Neuronal stem cell (in vitro differentiated cells): ENCODE measurements at places on chromosomes 4 and X.

DNA sequence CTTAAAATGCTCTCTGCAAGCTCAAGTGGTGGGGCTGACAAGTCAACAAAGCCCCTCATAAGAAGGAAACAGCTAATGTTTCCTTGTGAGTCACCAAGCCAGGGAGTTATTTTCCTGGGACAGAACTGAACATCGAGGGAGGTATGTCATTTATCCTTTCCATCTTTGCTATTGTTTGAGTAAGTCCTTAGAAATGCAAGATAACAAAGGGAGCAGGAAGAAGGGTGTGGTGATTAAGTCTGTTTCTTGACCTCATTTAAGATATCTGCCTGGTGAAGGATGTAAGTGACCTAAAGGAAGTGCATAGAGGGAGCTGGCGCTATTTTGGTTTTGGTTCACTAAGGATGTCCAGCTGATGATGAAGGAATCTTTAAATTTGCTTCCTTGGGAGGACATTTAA is 39.9 kb downstream of the ATG4A start:
- no peak for DNase-seq

DNA sequence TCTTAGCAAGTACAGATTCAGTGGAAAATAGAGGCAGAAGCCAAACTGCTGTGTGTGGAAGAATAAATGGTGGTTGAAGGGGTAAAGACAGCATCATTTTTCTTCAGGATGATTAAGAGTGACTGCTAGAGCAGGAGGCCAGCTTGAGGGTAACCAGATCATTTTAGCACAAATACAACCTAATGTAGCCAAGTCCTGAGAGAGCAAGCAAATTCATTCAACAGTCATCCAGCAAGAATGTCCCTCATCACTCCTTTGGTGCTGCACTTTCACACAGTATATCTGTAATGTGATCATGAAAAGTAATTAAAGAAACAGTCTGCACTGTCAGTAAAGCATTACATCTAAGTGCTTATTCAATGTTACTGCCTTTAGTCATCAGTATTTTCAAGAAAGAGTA is 44.8 kb downstream of the NPFFR2 start:
- DNase-seq: no peak

- no peak for DNase-seq
These were observed 88.2 kb downstream of the MAOA start for GRCh38 chrX:43744284-43744683.

- no peak for DNase-seq
These were observed 192.5 kb upstream of the TTC29 start for GRCh38 chr4:147138171-147138570.

DNA sequence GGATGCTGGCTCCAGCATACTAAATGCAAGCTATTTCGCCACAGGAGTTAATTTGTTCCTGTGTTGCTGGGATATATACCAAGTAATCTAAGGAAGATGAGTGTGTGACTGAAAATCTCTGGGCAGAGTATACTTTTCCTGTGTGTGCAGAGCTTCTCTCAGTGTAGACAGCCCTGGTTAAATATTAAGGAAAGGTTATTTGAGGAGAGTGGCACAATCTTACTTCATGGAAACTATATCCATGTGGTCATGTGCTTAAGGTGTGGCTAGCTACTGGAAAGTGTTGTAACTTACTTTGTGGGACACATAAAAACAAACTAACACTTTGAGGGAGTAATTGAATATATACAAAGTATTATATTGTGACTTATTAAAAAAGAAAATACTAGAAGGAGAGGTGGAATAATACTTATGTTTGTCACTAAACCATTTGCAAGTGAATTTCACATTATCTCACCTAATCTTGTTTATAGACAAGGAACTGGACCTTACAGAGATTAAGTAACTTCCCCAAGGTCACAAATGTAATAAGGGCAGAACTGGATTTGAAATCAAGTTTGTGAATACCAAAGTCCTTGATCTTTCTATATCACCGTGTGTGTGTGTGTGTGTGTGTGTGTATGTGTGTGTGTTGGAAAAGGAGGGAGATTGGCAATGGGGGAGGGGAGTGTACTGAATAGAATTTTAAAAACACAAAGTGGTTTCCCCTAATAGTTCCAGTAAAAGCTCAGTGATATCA is 408.2 kb upstream of the NR3C2 start:
- DNase-seq: no peak

DNA sequence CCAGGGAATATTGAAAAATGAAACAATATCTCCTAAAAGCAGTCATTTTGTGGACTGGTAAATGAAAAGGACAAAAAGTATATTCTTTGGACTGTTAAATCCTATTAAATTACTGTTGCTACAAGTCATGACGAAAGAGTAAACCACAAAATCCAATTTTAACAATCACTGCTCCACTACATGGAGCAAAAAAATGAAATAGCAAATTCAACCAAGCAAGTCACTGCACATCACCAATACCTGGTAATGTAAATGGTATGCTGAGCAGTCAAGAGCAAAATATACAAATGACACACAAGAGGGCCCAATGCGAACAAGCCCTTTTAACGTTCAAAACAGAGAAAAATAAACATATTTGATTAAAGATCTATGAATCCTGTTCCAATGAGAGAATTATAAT is 126.2 kb downstream of the KLHL13 start:
- DNase-seq: no peak

- DNase-seq: peak; percentile 21
These were observed 453 bp upstream of the PBDC1 start for GRCh38 chrX:76172325-76172893.

GRCh38 chr4:170270628-170271027 is 180.9 kb upstream of the AADAT start:
- DNase-seq: no peak

DNA sequence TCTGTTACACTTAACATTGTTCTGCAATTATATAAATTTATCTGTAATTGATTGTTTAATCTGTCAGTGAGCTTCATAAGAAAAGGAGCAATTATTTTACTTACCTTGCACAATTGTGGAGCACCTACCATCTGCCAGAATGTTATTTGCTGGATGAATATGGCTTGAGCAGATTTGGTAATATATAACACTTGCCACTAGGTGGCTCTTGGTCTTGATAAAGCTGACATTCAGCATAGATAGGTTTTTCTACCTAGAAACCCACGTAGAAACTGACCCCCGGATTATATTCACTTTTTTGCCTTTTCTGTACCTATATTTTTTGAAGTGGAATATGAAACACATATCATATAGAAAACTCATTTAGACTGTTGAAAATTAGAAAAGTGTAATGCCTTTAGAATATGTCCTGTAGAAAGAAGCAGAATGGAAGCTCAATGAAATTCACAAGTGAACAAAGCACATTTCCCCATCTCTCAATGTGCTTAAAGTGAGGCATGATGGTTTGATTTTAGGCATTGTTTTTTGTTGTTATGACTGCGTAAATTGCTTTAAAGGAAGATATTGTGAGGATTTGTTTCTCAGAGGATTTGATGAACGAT is 9.5 kb downstream of the RBPJ start:
- DNase-seq: no peak

DNA sequence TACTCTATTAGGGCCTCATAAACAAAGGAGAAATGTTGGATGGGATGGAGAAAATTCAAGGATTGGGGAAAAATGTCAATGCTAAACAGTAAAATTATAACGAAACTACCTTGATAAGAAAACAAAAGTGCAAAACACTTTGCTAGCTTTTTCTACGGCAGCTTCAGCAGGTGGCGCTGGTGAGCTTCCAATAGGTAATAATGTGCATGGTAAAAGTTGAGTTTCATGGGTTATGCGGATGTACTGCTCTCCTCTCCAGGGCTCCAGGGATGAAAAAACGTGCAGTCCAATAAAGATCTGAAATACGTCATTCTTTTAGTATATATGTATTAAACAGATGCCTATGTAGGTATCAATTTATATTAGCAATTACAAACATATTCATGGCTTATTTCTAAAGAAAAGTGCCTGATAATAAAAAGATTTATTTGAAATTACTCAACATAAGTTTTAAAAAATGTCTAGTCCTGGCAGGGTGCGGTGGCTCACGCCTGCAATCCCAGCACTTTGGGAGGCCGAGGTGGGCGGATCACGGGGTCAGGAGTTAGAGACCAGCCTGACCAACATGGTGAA is 239.6 kb downstream of the GRXCR1 start:
- DNase-seq: peak; percentile 53

DNA sequence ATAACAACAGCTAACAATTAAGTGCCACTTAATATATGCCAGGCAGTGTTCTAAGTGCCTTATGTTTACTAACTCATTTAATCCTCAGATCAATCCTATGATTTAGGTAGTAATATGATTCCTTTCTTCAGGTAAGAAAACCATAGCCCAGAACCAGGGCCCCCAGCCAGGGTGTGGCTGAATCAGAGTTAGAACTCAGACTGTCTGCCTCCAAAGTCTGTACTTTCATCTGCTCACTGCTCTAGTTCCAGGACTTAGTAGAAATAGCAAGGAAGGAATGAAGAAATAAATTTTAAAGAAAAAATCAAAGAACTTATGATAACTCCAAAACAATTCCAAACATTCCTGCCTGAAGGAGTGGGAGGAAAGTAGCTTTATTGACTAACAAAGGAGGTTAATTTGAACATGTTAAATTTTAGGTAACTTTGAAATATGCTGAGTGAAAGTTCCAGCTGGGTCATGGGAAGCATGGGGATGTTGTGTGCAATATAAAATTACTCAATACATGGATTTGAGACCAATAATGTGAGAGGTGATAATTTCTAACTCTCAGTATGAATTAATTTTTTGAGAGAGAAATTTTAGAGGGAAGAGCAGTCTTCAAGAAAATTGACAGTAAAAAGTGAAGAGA is 8.8 kb upstream of the ADH1C start:
- no peak for DNase-seq

GRCh38 chr4:8609406-8609805 is 16.8 kb downstream of the CPZ start:
- DNase-seq: no peak

DNA sequence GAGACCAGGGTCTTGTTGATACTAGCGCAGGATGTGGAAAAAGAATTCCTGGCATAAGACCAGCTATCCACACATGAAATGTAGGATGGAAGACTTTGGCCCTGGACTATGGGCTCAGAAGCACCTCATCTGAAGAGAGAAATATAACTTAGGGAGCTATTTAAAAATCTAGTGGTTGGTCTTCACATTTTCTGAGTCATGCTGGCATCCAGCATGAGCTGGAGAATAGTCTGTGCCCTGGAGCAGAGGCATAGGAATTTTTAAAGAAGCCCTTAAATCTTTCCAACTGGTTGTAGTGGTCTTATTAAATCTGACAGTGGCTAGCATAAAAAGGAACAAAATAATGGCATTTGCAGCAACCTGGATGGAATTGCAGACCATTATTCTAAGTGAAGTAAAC is 86.3 kb downstream of the SMARCA5 start:
- no peak for DNase-seq

DNA sequence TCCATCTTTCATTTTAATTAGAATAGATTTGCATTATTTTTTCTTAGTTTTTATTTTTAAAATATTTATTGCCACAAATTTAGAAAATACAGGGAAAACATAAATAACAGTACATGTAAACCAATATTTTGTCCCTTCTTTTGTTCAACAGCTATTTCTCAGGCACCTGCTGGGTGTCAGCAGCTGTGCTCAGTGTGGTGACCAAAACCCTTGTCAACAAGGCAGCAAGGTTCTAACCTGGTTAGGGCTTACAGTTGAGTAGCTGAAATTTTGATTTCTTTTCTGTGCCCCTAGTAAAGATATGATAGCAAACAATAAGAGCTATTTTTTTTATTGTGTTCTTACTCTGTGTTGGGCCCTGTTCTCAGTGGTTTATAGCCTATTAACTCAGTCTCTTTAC is 128.1 kb downstream of the PTTG2 start:
- DNase-seq: no peak

- no peak for DNase-seq
These were observed 28.3 kb downstream of the ENOPH1 start for GRCh38 chr4:82458729-82459128.

GRCh38 chr4:177131736-177132135 is 177.9 kb upstream of the NEIL3 start:
- DNase-seq: no peak

- DNase-seq: no peak
These were observed 55.2 kb upstream of the SMARCAD1 start for GRCh38 chr4:94152466-94152865.

- DNase-seq: no peak
These were observed 171.3 kb downstream of the UNC5C start for GRCh38 chr4:95377366-95377900.

DNA sequence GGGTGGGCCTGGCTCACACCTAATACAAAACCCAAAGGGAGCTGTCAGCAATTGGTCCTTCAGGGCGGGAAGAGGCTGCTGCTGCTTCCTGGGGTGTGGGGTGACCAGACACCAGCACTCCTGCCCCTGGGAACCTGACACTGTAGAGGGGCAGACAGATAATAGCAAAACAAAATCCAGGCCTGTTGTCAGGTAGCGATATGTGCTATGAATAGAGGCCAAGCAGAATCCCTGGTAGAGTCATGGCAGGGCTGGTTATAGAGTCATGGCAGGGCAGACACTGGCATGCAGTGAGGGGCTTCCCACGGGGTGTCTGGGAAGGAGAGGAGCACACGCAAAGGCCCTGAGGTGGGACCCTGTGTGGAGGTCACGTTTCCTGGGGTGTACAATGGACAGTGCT is 79.6 kb upstream of the PSAPL1 start:
- DNase-seq: no peak

GRCh38 chr4:1723131-1723801 is 1.9 kb downstream of the TACC3 start:
- DNase-seq: no peak

DNA sequence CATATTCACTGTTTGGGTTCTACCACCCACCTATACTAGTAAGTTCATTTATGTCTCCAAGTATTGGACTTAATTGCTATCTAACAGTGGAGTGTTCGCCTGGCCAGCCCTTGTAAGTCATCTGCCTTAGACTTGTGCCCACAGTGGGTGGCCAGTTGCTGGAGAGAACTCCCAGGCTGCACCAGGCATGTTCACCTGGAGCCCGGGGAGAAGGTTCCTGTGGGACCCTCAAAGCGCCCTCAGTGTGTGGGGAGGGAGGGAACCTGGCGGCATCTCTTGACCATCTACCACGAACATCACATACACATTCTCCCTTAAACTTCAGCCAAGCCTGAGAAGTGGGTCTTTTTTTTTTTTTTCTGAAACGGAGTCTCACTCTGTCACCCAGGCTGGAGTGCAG is 138.1 kb downstream of the CPZ start:
- no peak for DNase-seq

GRCh38 chr4:177673985-177674489 is 231.8 kb upstream of the AGA start:
- no peak for DNase-seq

DNA sequence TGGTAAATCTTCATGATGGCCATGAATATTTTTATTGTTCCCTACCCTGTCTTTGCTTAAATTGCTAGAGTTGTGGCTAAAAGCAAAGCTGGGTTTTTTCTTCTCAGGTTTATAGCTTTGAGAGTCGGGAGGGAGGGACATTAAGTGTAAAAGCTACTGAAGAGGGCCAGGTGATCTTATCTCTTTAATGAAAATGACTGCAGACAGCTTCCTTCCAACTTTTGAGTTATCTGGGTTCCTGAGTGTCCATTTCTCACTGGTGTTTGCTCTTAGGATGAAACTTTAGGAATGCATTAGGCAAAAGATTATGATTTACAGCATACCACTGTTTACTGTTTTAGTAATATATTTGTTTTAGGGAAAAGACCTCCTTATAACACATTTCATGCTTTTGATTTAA is 187.7 kb downstream of the SHROOM3 start:
- DNase-seq: no peak

- no peak for DNase-seq
These were observed 74.4 kb downstream of the MTMR1 start for GRCh38 chrX:150767475-150768131.
